Stimulated activated CD8-positive, alpha-beta memory T cell treated with anti-CD3 and anti-CD28 coated beads, Interleukin-7, amount 100 ng/mL, for 4 hours (primary cell): ENCODE measurements at places on chromosomes 3 and 15.

DNA sequence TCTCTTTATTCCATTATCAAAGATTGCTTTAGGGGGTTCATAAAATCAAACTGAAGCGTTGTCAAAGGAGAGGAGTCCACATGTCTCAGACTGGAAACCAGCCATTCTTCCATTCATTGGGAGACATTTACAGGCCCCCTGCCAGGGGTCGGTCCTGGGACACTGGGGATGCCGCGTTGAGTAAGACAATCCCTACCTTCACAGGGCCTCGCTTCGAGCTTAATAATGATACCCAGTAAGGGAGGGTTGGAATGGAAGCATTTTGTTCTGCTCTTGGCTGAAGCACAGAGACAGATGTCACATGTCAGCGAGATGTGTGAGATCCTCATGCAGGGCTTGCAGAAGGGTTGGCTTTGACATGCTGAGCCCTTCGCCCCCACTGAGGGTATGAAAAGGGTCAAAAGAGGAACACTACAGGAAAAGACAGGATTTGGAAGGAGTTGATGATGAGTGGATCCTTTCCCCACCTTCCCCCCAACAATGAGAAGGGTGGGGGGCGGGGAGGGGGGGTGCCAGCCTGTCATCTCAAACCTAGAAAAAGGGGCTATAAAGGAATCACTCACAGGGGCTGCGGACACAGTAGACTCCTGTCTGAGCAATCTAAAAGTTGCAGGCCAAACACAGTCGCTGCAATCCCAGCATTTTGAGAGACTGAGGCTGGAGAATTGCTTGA, 25.6 kb upstream of the ARL8B start:
- DNase-seq = no peak

GRCh38 chr3:152241142-152242017, 27.3 kb upstream of the MBNL1 start:
- DNase-seq = no peak

DNA sequence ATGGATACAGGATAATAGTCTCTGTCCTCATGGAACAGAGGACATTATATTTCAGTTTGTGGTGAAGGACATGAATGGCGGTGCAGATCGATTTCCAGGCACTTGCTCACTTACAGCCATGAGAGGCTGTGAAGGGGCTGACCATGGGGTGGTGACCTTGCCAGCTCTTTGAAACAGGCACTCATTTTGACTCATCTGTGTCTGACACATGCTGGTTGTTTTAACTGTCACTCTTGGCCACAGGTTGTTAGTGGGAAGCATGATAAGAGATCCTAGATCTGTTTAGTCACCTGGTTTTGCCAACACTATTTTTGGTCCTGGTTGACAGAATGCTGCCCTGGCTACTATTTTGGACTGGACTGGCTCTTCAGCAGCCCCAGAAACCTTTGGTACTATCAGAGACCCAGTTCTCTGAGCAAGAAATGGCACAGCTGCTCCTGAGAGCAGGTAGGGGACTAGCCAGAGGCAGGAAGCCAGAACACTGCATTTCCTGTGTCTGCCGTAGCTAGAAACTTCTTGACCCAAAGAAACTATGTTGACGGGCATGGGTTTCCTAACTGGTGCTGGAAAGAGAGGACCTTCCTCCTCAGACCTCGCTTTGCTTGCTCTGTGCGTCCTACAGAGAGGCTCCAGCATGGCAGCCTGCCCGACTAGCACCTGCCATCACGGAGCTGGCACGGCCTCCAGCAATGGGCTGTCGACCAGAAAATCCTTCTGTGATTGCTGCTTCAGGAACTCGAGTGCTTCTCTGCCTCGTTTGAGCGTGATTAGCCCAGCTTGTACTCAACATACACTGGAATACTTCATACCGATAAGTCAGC, 6.3 kb downstream of the PXYLP1 start:
- DNase-seq = no peak

GRCh38 chr15:57329582-57330367, 46.5 kb upstream of the CGNL1 start:
- no peak for DNase-seq

- DNase-seq = no peak
Observed at GRCh38 chr3:131178710-131179375, 152.2 kb downstream of the NEK11 start.

- DNase-seq = no peak
Observed at GRCh38 chr3:46102059-46102779, 74.9 kb upstream of the XCR1 start.

- no peak for DNase-seq
Observed at GRCh38 chr3:152269831-152270734, 1.4 kb downstream of the MBNL1 start.

GRCh38 chr3:3288255-3288654, 108.8 kb upstream of the CRBN start:
- DNase-seq = no peak

DNA sequence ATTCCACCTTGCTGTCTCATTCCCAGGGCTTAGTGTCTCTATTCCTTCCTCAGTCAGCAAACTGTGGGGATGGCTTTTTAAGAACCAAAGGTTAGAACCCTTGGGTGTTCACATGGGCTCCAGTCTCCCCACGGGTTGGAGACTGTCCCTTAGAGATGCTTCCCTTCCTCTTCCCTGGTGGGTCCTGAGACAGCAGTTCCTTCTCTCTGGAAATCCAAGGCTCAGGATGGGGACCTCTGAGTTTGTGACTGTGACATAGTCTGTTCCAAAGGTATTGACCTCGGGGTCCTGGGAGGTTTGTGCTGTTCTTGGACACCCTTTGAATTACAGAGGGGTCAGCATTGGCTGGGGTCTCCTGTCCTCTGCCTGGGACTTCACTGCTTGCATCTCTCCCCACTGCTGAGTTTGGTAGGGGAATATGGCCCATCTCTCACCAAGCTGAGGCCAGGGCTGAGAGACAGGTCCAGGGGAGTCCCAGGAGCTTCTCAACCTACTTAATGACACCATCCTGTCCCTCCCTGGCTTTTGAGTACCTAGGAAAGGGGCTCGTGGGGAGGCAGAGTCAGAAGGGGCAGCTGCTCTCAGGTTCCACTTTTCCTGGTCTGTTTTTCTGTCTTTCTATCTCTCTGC, 1.5 kb downstream of the GRM2 start:
- no peak for DNase-seq

- no peak for DNase-seq
Observed at GRCh38 chr3:44451441-44451840, 26.0 kb downstream of the ZNF445 start.

- no peak for DNase-seq
Observed at GRCh38 chr3:48001991-48002390, 14.2 kb downstream of the MAP4 start.

DNA sequence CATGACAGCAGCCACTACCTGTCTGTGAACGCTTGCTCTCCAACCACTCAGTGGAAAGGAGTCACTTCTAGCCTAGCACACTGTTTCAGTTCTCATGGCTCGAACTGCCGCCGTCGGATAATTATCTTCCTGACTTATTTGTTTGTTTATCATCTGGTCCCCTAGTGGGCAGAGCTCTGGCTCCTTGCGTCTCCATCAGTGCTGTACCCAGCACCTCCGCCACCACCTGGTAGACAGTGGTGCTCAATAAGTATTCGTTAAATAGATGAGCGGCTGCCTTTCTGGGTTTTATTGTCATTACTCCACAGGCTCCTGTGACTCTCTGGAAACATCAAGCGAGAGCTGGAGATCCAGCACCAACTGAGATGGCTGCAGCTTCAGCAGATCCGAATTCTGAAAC, 297.5 kb downstream of the NTRK3 start:
- DNase-seq = no peak

DNA sequence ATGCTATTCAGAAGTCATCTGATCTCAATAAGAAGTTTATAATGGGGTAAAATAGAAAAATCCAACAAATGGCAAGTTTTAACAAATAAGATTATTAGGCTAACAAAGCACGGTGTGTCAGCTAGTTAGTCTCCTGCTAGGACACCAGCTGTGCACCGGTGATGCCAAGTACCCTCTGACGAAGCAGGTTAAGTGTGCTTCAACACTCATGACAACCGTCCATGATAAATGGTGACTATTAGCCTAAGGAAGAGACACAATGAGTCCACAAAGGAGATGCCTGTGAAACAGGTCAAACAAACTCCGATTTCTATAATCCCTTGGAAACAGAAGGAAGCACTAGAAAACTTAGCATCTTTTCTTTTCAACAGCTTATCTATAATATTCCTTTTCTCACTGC, 36.5 kb downstream of the ATP13A3 start:
- DNase-seq = no peak

DNA sequence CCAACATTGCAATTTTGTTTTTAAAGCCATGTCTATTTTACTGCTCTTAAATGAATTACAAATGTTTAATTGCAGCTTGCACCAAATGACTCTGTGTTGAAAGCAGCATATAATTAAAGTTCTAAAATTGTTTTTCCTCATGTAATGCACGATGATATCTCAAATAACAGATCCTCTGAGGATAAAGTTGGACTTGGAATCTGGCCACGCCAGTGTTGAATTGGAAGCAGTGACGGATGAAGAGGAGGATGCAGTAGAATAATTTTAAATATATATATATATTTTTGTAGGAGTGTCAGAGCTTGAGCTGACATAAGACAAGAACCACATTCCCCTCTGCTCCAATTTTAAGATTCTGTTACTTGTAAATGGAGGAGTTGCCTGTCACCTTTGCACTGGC, 406.6 kb upstream of the DPPA4 start:
- DNase-seq = no peak

GRCh38 chr3:138369151-138369900, 20.9 kb downstream of the MRAS start:
- DNase-seq = no peak

GRCh38 chr3:24185738-24186384, 240.8 kb downstream of the NR1D2 start:
- no peak for DNase-seq

- no peak for DNase-seq
Observed at GRCh38 chr3:107285197-107285596, 92.0 kb upstream of the CCDC54 start.

DNA sequence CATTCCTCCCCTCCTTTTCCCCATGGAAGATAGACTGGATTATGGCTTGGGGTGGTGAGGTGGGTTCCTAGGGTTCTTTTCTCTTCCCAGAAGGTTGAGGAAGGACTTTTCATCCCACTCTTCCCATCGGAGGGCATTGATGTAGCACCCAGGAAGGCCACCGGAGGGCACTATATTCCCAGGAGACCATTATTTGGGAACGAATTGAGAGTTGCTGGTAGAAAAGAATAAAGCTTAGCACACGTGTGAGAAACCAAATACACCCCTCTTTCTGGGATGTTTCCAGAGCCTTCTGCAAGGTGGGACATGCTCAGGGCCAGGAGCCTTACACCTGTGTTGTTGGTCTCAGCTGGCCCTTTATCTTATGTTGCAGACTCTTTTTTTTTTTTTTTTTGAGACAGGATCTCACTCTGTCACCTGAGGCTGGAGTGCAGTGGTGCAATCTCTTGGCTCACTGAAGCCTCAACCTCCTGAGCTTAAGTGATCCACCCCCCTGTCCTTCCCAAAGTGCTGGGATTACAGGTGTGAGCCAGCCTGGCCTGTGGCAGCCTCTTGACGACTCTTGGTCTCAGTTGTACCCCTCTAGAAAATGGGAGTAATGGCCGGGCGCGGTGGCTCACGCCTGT, 6.3 kb upstream of the CDC25A start:
- no peak for DNase-seq

- no peak for DNase-seq
Observed at GRCh38 chr3:51394541-51394940, 3.5 kb downstream of the RBM15B start.

GRCh38 chr3:65785065-65785645, 253.6 kb downstream of the MAGI1 start:
- no peak for DNase-seq

- DNase-seq = no peak
Observed at GRCh38 chr3:191133359-191133758, 65.7 kb upstream of the OSTN start.

DNA sequence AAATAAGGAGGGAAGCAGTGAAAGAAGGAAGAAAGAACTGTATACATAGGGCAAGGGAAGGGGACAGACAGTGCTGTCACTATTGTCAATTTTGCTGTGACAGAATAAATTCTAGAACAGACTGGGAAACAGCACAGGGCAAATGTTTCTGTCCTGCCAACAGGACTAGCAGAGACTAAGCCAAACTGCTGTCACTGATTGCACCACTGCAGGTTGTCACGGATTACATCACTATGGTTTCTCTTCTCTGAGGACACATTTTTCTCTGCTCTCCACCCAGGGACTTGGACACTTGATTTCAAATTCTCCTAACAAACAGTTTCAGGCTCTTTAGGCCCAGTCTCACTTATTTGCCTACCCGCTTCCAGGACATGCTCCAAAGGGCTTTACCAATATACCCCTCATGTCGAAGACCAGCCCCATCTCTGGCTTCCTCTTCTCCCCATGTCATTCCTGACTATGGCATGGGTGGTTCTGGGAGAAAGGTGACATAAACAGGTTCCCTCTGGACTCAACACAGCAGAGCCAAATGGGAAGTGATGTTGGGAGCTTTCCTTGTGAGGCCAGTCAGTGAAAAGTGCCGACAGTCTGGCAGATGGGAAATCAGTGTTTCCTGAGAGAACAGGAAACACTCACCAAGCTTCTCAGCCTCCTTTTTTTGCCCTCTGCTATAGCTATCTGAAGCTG, 70.2 kb upstream of the ST3GAL6 start:
- no peak for DNase-seq

GRCh38 chr3:187281191-187281714, 10.3 kb downstream of the MASP1 start:
- no peak for DNase-seq

GRCh38 chr3:67414740-67415139, 239.7 kb downstream of the SUCLG2 start:
- DNase-seq = no peak

DNA sequence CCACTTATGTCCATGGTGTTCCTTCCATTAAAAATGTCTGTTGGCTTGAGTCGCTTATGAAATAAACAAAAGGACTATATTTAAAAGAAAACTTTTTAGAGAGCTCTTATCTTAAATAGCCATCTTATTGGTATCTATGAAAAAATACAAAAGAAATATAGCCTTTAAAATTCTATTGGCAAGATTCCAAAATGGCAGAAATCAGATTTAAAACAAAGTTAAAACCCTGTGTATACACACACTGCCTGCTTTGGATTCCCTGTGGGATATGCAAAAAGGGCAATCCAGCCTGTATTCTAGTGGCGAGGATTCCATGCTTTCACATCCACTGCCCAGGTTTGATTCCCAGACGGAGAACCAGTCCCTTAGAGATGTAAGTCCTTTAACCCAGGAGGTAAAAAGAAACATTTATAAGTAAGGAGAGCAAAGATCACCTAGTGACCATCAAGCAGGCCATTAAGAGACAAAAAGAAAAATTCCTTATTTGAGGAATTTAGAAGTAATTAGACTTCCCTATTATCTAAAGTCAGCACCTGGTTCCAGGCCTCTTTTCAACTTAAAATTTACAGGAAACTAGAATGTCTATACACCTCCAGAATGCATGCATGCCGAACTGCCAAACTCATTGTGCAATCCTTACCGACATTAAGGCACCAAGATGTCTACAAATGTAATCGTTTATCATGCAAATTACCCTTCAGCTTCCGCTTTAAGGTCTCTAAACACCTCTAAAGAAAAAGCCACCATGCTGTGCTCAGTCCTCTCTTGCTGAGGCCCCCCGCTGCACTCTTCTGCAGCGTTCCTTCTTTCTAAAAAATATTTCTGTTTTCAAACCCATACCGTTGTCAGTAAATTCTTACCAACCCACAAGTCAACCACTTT, 69.6 kb upstream of the STRIT1 start:
- no peak for DNase-seq
